K562 (cell line): ENCODE measurements at places on chromosomes 3 and 15.

- no peak for DNase-seq
- peaks cover 7% of the 10 kb centered on the region; the same call in 2 of the 3 replicates for H3K4me1 ChIP-seq
- H3K27me3 ChIP-seq = no peaks in the 10 kb centered on the region
- H3K27ac ChIP-seq = no peak overlapping the region
Observed at GRCh38 chr3:171323938-171324536, 136.2 kb downstream of the TNIK start.

GRCh38 chr3:181555681-181556080 lies 156.0 kb upstream of the SOX2 start:
- DNase-seq = no peak

GRCh38 chr3:50354186-50354764 lies 3.6 kb downstream of the CYB561D2 start:
- peaks cover 59% of the 10 kb centered on the region for H3K4me1 ChIP-seq
- no peak for DNase-seq
- peaks cover 46% of the 10 kb centered on the region; the same call in 2 of the 3 replicates for H3K36me3 ChIP-seq
- no peak overlapping the region for H3K27ac ChIP-seq

- DNase-seq = no peak
- H3K27me3 ChIP-seq = no peaks in the 10 kb centered on the region
- H3K27ac ChIP-seq = peak overlapping the region; percentile 14; the same call in 1 of the 3 replicates
- H3K4me3 ChIP-seq = no peak overlapping the region
- H3K4me1 ChIP-seq = peaks cover 4% of the 10 kb centered on the region; the same call in 1 of the 2 replicates
Observed at GRCh38 chr3:172562871-172563865, 39.9 kb upstream of the TNFSF10 start.

GRCh38 chr3:52196977-52197376 lies 983 bp upstream of the ALAS1 start:
- peaks cover 31% of the 10 kb centered on the region for H3K4me1 ChIP-seq
- DNase-seq = no peak

DNA sequence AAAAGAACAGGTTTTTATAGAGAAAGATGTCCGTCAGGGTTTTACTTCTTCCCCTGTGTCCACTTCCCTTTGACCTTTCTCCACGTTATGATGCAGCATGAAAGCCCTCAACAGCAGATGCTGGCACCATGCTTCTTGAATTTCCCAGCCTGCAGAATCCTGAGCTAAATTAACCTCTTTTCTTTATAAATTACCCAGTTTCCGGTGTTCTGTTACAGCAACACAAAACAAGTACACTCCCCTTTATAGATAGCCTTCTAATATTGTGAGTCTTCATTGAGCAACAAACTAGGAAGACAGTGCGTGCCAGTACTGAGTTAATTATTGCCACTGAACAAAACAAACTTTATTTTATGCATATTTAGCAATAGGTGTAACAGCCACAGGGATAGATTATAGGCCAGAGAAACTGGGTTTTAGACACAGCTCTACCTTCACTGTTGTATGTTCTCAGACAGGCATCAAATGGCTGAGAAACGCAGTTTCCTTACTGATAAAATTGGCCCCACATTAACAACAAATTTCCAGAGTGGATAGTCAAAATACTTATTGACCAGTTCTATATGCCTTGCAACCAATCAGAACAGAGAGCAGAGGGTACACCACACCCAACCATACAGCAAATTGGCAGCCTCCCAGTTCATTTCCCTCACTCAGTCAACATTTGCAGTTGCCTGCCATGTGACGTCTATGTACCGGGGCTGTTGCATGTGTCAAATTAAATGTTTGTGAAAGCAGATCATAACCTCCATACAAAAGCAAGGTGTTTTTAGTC lies 14.4 kb upstream of the TBL1XR1 start:
- no peak overlapping the region for H3K4me3 ChIP-seq
- H3K27me3 ChIP-seq = no peaks in the 10 kb centered on the region
- H3K4me1 ChIP-seq = peaks cover 10% of the 10 kb centered on the region; the same call in 1 of the 2 replicates
- DNase-seq = no peak

GRCh38 chr3:38985981-38986380 lies 65.8 kb downstream of the SCN11A start:
- H3K36me3 ChIP-seq = no peaks in the 10 kb centered on the region
- peaks cover 20% of the 10 kb centered on the region; the same call in 2 of the 3 replicates for H3K27me3 ChIP-seq
- H3K4me1 ChIP-seq = peaks cover 2% of the 10 kb centered on the region; the same call in 2 of the 3 replicates
- H3K4me3 ChIP-seq = no peak overlapping the region

GRCh38 chr15:48887144-48887543 lies 9.2 kb downstream of the EID1 start:
- H3K4me1 ChIP-seq = peaks cover 24% of the 10 kb centered on the region
- DNase-seq = no peak
- no peaks in the 10 kb centered on the region for H3K27me3 ChIP-seq
- no peak overlapping the region for H3K4me3 ChIP-seq

GRCh38 chr3:177005718-177006405 lies 191.4 kb downstream of the TBL1XR1 start:
- H3K27ac ChIP-seq = no peak overlapping the region
- H3K4me1 ChIP-seq = no peaks in the 10 kb centered on the region; the same call in 1 of the 2 replicates
- no peaks in the 10 kb centered on the region for H3K27me3 ChIP-seq
- DNase-seq = no peak
- no peak overlapping the region for H3K4me3 ChIP-seq
